ENCODE measurements at places on chromosomes 12 and 14.

GRCh38 chr12:76470028-76470939 lies 89.3 kb downstream of the OSBPL8 start:
- DNase-seq: no peak

GRCh38 chr12:31440586-31440985 lies 114.6 kb upstream of the SINHCAF start:
- DNase-seq: no peak

DNA sequence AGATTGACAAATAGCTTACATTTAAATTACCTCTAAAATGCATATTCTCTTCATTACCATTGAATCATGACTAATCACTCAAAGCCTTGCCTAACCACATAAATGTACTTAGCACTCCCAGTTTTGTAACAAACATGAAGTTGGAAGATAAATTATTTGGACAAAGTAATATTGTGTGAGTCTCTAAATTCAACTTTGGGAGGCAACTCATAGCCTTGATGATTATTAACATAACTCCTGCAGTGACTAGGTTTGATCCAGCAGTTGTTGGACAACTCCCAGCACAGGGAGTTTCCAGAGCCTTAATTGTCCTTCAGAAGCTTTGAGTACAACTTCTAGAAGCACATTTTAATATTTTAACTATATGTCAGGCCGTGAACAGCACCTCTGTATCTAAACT lies 153.4 kb upstream of the PDZRN4 start:
- DNase-seq: no peak

- DNase-seq: no peak
Measured at GRCh38 chr12:33988197-33988805, 34.0 kb upstream of the ALG10 start.

GRCh38 chr12:62785941-62786559 lies 148.9 kb downstream of the PPM1H start:
- DNase-seq: no peak
